ENCODE measurements at places on chromosomes 11 and 22.

- no peak for DNase-seq
Measured at GRCh38 chr11:95082576-95083001, 7.1 kb upstream of the ENDOD1 start.

- no peak for DNase-seq
Measured at GRCh38 chr22:50485221-50486131, 1.2 kb upstream of the MIOX start.

- DNase-seq, result no peak
Measured at GRCh38 chr11:109300211-109300610, 121.8 kb upstream of the C11orf87 start.

- no peak for DNase-seq
Measured at GRCh38 chr11:69969890-69970784, 108.0 kb upstream of the ANO1 start.

GRCh38 chr11:87972133-87972532, 203.1 kb downstream of the RAB38 start:
- DNase-seq, result no peak

DNA sequence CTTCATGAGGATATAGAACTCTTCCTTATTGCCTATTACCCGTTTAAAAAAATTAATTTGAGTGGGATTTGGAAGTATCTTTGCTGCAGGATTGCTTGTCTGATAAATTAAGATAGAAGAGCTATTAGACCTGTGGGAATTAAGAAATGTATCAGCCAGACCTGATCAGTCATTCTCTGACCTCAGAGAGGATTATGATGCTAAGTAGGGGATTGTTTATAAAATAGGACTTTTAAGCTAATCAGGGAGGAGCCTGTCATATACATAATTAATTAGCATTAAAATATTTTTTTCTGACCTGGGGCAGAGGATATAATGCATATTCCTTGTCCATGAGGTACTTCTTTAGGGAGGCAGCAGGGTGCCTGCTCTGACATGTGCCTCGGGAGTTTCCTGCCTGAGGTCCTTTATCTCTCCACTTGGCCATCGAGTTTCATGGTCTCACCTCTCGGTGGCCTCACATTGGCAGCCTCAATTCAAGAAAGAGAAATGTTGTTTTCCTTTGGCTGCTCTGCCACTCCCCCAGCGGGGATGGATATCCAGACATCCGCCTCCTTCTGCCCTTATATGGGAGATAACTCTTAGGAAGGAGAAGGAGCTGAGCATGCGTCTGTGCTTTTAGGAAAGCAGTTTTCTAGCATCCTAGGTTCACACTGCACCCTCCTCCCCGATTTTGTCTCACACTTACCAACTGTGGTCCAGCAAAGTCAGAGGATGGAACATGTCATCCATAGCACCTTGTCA, 41.1 kb downstream of the DIXDC1 start:
- DNase-seq, result peak; percentile 87

GRCh38 chr11:9461760-9462134, 935 bp downstream of the ZNF143 start:
- DNase-seq, result no peak

DNA sequence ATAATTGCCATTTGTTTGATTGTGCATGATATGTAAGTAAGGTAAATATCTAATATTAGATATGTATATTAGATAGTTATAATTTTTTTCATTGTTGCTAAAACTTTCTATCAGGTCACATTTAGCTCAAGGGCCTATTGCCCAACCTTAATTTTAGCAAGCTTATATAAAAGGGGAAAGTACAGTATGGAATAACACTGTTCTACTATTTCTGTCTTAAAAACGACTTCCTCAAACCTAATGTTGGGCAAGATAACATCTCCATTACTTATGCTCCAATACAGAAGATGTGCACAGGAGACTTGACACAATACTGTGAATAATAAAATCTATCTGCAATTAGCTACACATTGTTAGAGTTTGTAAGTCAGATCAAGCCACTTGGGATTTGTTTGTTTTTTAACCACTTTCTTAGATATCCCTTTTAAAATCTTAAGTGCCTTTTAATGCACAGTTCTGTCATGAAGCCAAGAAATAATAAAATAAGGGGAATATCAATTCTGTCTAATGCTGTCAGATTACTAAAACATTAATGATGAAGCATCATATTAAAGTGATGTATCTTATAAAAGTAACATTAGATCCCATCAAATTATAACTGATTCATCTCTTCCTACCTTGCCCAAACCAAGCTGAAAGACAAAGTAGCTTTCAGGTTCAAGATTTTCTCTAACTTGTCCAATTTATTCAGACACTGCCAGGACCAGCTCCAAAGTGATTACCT, 98.1 kb downstream of the SIK3 start:
- no peak for DNase-seq

GRCh38 chr22:38397189-38398085, 57.6 kb downstream of the KCNJ4 start:
- DNase-seq, result no peak

GRCh38 chr11:31106326-31106725, 263.2 kb downstream of the DCDC1 start:
- peak; percentile 60 for DNase-seq

GRCh38 chr11:83813296-83813695, 527.1 kb upstream of the CCDC90B start:
- no peak for DNase-seq
